ENCODE measurements at places on chromosomes 5 and 9.

DNA sequence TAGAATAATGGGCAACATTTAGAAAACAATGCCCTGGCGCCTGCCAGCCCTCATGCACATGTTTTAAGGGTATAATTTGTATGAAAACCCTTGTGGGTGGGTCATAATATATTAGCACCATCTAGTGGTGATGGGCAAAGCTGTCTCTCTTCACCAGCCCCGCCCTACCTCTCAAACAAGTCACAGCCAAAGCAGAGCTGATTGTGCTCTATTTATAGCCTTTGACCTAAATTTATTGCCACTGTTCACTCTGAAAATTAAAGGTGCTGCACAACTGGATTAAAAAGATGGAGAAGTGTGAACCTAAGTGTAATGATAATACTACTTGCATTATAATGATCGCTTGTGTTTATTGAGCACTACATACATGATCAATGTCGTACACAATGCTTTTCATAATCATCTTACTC, 131.9 kb upstream of the ANKH start:
- DNase-seq, result no peak

DNA sequence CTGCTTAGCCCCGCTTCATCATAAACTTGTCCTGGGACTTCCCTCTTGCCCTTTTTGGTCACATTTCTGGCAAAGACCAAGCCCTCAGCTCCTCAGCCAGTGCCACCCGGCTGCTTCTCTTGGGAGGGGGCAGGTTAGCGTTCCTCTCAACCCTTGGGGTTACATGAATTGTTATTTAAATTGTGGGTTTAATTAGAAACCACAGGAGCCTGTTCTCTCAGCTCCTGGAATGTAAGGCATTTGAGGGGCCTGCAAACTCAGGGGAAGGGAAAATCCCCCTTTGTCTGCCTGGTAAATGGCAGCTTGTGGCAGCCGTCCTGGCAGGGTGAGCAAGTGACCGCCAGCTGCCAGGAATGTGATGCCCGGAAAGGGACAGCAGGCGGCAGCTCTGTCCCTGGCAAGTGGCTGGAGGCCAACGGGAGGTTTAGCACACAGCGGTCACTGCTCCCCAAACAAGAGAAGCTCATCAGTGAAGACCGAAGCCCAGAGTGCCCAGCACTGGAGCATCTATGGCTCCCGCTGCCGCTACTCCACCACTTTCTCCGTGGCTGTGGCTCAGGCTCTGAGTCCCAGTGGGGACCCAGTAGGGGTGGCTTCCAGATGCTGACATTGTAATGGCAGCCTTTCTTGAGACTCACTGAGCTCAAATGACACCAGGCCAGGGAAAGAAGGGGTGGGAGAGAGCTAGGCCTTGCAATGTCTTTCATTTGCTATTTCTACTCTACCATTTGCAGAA, 51.7 kb downstream of the SHB start:
- no peak for DNase-seq

DNA sequence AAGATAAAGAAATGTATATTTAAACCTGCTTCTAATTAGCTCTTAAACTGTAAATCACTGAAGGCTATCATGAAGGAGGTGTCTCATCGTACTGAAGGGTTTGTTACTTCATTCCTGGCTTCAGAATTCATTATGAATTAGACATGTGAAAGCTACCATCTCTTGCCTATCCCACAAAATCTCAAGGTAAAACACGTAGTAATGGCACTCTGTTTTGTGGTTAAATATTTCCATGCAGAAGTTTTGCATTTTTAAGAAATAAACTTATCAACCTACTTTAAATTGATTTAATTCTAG, 490.7 kb upstream of the NUDT12 start:
- no peak for DNase-seq

GRCh38 chr9:129323376-129323998, 145.4 kb upstream of the IER5L start:
- DNase-seq, result no peak

DNA sequence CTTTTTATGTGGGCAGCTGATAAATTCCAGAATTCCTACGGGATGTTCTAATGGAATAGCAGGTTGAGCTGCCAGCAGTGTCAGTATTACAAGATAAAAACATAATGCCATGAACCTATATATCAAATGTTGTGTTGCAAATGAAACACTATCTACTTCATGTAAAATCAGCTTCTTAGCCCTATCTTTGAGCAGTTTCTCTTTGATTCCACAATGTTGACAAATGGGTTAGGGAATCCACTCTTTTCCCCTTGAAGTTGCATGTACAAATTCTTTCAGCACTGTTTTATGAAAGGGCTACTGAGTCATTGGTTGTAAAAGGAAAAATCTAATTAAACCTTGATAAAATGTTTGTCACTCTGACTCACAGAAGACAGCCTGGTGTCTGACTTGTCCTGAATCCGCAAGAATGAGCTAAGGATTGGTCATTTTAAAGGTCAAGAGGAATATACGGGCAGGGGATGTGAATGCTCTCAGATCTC, 950.6 kb upstream of the NUDT12 start:
- DNase-seq, result peak; percentile 10

GRCh38 chr9:134393582-134394280, 67.5 kb downstream of the RXRA start:
- no peak for DNase-seq

GRCh38 chr5:1445313-1445688, at the start of gene SLC6A3:
Gene SLC6A3 (minus strand): TSS chr5:1445440. CDS start chr5:1443197, 2,243 bp downstream.
- DNase-seq, result no peak

GRCh38 chr9:137095664-137096517, 9.1 kb downstream of the MAN1B1 start:
- no peak for DNase-seq

DNA sequence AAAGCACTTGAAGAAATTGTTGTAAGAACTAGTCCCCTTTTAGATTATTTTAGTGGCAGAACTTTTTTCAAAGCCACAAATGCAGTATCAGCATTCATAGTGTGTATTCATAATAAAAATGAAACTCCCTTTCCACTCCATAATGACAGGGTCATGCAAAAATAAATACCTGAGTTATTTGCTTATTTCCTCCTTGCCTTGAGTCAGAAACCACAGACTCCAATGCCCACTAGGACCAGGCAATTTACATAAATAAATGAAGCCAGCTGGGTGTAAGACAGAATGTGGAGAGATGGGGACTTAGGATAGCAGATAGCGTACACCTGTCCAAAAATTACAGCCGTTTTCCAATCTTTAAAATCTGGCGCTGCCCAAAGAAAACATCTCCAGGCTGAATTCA, 417.8 kb downstream of the TMEM161B start:
- DNase-seq, result no peak

- no peak for DNase-seq
Observed at GRCh38 chr5:74452856-74453255, 187.7 kb downstream of the ENC1 start.

- DNase-seq, result no peak
Observed at GRCh38 chr5:56314529-56314928, 81.4 kb upstream of the ANKRD55 start.

DNA sequence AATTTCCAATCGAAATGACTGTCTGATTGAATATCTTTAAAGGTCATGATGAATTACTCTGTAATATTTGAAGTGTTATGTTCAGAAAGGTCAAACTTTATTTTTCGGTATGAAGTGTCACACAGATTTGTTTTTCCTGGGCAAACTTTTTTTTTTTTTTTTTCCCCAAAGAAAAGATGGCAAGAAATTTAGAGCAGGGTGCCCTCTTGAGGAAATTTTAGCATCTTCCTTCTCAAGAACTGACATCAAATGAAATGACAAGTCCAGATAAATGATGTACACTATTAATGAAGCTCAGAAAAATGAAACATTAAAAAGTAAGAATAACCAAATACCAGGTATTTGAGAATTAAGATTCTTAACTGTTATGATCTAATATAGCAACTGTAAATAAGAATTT, 123.6 kb downstream of the INVS start:
- DNase-seq, result no peak

DNA sequence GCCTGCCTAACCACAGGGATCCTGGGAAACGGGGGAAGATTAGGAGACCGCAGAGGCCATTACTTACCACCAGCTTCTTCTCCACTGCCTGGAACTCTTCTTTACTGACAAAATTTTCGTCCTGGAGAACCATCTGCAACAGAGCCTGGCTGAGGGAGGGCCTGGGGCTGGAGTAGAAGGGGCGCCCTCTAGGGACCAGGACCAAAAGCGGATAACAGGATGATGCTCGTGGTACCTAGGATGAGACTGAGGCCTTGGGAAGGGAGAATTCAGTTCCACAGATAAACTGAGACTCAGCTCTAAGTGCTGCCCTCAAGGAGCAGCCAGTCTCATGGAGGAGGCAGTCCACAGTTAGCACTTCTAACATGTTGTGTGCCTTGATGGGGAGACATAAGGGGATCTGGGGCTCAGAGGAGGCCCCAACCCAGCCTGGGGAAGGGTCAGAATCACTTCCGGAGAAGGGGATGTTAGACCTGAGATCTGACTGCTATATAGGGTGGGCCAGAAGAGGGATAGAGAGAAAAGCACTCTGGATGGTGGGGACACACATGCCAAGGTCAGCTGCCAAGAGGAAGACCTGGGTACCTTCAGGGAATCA, 1.2 kb downstream of the SPATA24 start:
- no peak for DNase-seq

DNA sequence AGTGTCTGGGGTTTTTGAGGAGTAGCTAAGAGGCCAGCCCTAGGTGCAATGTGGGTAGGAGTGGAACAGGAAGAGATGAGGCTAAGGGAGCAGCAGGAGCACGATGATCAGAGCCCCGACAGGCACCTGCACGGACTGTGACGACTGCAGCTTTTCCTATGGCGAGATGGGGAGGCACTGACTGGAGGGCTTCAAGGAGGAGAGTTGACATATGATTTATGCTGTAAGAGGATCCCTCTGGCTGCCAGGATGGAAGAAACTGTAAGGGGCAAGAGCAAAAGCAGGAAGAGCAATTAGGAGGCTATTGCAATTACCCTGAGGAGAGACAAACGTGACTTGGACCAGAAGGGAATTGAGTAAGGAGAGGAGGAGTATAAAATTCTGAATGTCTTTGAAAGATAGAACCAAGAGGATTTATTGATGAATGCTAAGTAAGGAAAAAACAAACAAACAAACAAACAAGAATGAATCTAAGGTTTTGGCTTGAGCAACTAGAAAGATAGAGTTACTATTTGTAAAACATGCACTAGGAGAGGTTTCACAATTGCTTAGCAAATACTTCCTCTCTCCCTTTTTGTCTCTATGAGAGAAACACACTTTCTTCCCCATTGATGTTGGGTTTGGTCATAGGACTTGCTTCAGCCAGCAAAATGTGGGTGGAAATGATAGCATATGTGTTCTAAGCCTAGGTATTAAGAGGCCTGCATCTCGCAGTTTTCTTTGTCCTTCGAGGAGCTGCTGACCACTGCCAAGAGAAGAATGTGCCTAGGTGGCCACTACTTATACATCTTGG, 32.9 kb downstream of the TRPC7 start:
- no peak for DNase-seq

GRCh38 chr9:71524996-71525580, 243.2 kb downstream of the CEMIP2 start:
- DNase-seq, result no peak

GRCh38 chr5:156534085-156534484, 207.1 kb downstream of the SGCD start:
- DNase-seq, result no peak

DNA sequence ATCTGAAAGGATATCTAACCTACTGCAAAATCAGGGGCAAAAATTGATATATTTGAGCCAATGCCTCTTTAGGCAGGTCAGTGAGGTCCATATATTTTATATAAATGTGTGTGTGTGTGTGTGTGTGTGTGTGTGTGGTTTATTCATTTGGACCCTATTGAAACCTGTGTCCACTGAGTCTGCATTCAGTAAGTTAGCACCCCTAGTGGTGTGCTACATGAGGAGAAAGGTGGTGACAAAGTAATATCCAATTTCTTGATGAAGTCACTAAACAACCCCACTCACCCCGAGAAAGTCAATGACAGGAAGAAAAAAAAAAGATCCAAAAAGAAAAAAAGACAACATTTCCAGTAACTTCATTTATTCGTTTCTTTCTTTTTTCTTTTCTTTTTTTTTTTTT, 4.1 kb downstream of the FBXW11 start:
- DNase-seq, result no peak

DNA sequence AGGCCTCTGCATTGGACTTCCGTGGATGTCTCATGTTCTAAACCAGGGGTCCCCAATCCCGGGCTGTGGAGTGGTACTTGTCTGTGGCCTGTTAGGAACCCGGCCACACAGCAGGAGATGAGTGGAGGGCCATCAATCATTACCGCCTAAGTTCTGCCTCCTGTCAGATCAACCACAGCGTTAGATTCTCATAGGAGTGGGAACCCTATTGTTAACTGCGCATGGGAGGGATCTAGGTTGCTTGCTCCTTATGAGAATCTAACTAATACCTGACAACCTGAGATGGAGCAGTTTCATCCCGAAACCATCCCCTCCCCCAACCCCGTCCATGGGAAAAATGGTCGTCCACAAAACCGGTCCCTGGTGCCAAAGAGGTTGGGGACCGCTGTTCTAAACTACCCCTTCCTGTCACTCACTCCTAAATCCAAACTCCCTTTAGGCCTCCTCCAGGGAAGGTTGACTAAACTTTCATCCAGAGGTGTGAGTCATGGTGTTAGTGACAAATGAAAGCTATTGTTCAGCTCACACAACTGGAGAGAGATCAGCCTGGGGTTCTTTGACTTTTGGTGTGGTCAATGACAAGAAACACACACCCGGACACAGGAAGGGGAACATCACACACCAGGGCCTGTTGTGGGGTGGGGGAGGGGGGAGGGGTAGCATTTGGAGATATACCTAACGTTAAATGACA, 9.5 kb downstream of the KCNV2 start:
- DNase-seq, result peak; percentile 31

DNA sequence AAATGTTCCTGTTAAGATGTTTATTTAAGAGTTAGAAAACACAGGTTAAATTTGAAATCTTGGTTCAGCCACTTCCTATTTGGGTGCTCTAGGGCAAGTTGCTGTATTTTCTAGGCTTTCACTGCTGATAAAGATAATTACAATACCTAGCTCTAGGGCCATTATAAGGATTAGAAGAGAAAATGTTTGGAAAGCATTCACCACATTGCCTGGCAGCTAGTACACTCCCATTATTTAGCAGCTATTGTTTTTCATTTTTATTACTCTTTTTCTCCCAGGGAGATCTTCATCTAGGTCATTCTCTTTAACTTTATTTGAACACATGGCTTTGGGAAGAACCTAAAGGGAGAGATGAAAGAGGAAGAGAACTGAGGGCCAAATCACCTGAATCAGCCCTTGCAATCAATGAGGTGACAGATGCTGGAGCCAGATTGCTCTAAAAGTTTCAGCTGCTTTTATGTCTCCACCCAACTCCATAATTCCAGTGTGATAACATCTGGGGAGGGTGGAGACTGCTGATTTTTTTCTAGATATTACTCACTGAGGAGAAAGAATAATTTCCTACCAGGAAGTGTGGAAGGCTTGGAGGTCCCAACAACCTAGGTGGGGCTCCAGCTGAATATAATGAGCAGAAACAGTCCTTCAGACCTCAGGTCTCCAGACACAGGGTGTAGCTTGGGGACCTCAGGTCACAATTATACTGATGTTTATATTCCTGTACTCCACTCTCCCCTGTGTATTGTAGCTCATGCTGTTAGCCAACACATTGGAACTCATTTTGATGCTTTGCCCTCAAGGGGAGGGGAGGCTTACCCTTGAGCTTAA, 640.0 kb downstream of the RAB3C start:
- no peak for DNase-seq

- peak; percentile 59 for DNase-seq
Observed at GRCh38 chr9:36101916-36102741, 34.4 kb upstream of the GLIPR2 start.

GRCh38 chr5:151427258-151427657, 20.1 kb upstream of the SLC36A1 start:
- no peak for DNase-seq

Measured in epithelial cell of prostate (primary cell).